MG63 (cell line): ENCODE measurements at places on chromosomes 7 and 10. TPM values are rescaled to one million over a fixed set of nuclear protein-coding genes. Genes with fewer than 3 reads are reported as not detected.
A peak's percentile ranks its signal among the peaks of the same experiment; 100 is the strongest.

GRCh38 chr10:23399701-23400144, 39.2 kb upstream of the OTUD1 start:
- no peak for DNase-seq

Gene AGBL3
- total RNA-seq = 0.40 TPM in 1 of 2 replicates, not detected in the other

Gene NKX2-3
- 0.46 TPM in 1 of 2 replicates, not detected in the other for total RNA-seq

DNA sequence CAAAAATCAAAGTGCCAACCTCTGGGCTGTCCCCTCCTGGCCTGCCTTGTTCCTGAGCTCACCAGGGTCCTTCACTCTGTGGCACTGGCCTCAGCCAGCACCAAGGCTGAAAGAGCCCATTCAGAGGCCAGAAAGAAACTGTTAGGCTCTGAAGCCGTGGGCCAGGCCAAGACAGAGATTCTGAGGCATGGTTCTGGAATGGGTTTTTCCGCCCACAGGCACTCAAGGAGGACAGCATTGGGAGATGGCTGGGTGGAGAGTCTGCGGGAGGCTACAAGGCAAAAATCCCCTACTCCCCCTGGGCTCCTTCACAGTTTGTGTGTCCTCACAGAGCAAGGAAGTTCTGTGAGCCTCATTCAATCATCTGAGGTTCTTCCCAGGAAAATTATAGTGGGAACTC, 31.7 kb downstream of the GRIFIN start:
- peak; percentile 53 for DNase-seq

- DNase-seq = no peak
Observed at GRCh38 chr10:50432211-50433009, 181.1 kb upstream of the ASAH2 start.

Gene PROSER2
- 2.1 and 3.5 TPM in 2 replicates for total RNA-seq

GRCh38 chr7:94908323-94909178, 1.2 kb downstream of the PPP1R9A start:
- peak; percentile 10 for DNase-seq

DNA sequence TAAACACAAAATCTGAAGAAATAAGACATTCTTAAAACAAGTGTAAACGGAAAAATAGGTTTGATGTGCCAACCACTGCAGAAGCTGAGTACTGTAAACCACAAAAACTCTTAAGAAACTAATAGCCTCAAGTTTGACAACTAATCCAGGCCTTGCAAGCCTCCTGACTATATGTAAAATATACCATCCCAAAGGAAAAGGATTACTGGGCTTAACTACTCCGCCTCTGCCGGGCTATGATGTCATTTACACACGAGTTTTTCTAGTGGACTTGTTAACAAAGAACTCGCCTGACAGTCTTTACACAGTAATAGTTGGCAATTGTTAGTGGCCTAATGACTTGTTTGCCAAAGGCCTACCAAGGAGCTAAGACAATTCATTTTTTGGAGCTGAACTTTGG, 2.1 kb downstream of the KIF5B start:
- DNase-seq = peak; percentile 40

GRCh38 chr10:23469596-23470237, 30.8 kb downstream of the OTUD1 start:
- DNase-seq = no peak

- DNase-seq = no peak
Observed at GRCh38 chr7:140085447-140085846, 22.7 kb upstream of the PARP12 start.

DNA sequence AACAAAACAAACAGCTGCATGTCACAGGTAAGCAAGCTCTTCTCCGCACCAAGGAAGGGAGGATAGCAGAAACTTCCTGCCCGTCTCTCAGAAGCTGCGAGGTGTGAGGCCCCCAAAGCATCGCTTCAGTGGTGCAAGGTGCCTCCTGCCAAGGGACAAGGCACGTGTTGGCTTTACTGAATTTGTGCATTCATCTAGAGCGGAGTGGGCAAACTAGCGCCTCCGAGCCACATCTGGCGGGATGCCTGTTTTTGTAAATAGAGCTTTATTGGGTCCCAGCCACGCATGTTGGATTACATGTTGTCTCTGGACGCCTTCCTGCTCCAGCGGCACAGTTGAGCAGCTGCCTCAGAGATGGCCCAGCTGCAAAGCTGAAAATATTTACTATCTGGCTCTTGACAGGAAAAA, 27.7 kb downstream of the PHYH start:
- no peak for DNase-seq

Gene ZNF680
- total RNA-seq = 5.5 and 15.7 TPM in 2 replicates

DNA sequence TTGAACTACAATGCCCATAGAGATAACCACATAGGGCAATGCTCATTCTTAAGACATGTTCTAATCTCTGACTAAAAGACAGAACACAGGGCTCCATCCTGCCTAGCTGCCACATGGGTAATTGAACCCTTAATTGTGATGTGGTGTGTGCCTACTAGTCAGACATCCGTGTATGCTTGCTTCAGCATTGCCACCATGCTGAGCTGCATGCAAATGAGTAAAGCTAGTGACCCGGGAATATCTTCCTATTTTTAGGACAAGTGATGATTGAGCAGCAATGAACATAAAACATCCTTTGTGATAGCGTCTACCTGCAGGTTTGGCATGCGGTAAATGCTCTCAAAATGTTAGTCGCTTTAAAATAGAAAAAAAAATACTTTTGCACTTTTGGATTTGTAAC, 115.8 kb downstream of the MAGI2 start:
- no peak for DNase-seq

DNA sequence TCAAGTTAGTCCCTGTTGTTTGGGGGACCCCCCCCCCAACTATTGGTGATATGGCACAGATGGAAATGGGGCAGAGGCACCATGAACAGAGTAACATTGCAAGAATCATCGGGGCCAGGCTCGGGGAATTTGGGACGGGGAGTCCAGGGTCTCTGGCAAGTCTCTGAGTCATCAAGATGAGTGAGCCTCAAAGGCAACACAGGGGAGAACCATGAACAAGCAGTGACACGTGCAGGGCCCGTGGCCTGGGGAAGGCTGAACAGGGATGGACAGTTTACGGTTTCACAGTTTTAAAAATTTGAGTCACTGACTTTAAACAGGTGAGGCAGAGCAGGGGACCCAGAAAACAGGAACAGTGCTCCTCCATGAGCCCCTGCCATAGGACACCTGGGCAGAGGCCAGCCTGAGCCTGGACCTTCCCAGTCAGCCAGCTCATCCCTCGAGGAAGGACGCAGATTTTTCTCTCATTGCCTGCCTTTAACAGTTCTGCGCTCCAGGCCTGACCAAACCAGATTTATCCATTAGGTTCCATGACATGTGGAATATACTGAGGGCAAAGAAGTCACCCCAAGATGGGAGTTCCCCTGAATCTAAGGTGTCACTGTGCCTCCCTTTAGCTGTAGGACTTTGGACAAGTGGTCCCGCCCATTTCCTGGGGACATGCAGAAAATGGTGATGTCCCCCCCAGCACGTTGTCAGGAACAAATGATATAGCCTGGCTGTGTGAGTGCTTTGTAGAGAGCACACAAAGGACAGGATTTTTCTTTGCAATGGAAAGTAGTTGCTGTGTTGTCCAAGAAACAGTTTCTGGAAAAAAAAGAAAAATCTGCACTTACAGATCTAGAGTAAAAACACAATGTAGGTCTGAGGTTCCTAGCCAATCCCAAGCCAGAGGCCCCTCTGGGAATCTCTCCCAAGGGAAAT, 23.8 kb downstream of the CHST15 start:
- no peak for DNase-seq

DNA sequence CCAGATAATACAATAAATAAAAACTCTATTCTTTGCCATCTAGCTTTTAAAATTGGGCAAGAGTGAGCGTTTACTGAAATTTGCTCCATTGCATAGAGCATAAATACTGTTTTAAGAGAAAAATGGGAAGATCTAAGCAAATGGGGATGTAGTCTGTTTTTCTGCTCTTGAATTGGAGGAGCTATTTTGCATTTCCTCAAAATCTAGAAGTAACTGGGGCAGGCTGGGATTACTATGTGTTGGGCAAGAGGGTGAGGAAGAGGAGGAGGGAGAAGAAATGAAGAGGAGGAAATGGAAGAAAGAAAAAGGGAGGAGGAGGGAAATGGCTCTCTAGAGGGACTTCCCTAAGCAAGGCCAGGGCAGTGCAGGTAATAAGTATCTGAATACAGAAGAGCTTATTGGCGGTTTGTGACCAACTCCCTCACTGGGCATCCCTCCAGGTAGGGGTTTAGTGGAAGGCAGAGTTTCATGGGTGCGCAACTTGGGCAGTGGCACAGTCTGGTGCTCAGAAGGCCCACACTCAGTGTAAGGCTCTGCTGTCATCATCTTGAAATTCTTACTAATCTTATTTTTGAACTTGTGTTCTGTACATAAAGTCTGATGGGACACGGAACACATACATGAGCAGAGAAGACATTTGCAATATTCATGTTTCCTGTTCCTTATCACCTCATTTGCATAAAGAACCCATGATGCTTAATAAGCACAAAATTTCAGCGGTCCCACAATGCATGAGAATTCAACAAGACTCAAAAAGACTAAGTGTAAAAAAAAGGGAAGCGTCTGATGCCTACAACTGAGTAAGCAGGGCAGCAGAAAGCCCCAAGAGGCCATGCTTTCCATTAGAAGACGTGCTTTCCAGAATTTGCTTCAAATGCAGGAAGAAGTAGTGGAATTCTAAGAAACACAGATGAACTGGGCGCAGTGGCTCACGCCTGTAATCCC, 116.9 kb downstream of the EVX1 start:
- DNase-seq = no peak

Gene ARHGAP12
- 18.0 and 34.1 TPM in 2 replicates for total RNA-seq

DNA sequence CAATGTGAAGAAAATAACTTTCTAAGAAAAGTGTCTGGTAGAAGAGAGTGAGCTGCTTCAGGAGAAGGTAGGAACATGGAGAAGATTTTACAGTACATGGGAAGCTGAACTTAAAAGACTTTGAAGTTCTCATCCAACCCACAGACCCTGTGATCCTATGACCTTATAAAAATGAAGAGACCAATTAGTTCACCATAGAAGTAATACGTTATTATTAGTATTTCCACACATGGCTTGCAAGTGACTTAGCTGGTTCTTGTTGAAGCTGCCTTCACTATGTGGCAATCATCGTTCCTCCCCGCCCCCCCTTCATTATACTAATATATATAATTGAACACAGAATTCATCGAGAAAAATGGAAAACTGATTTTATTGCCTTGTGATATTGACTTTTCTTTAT, 129.1 kb downstream of the SND1 start:
- no peak for DNase-seq

DNA sequence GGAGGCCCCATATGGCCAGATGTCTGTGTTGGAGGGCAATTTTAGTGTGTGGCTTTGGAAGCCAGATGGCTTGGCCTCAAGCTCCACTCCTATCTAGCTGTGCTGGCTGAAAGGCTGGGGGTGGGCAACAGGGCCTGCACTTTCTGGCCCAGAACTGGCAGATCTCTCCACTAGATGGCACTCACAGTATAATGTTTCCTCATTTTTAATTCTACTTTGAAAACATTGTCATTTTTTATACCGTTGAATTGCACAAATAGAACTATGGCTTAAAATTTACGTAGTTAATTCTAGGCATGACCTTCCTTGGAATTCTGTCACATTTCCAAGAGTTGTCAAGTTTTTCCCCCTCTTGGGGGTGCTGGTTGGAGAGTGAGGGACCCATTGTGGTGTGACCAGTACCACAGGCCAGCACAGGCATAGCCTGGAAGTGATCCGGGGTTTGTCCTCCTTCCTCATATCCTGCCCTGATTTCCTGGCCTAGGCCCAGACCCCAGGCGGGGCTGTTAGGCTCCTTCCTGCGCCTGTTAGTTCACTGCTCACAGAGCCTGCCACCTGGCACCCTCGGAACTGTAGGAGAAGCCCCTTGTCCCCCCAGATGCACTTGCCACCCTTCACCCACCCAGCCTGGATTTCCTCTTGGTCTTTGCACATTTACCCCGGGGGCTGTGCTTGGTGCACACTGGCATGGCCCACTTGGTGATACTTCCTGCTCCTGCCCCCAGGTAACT, 52.8 kb downstream of the ARHGAP22 start:
- DNase-seq = peak; percentile 48

- no peak for DNase-seq
Observed at GRCh38 chr7:713488-714230, 12.8 kb upstream of the DNAAF5 start.

Gene TMEM184A
- not detected in 2 replicates for total RNA-seq

- no peak for DNase-seq
Observed at GRCh38 chr10:97259119-97259518, 33.3 kb downstream of the ARHGAP19 start.

- DNase-seq = no peak
Observed at GRCh38 chr7:140242057-140243031, 65.6 kb upstream of the KDM7A start.

- no peak for DNase-seq
Observed at GRCh38 chr7:28338041-28338440, 74.3 kb upstream of the CREB5 start.

DNA sequence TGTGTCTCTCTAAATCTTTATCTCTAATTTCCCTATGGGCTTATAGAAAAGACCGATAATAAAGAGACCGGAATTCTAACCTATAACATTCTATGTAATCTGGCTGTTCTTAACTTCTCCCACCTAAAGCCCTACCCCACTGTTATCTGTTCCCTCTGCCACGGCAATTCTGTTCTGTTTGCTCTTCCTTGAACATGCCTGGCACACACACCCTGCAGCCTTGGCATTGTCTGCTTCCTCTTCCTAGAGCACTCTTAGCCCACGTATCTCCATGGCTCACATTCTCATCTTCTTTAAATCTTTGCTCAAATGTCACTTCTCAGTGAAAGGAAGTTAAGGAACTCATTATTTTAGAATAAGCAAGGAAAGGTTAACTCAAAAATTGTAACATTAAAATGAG, 309.2 kb downstream of the GPR158 start:
- DNase-seq = no peak

GRCh38 chr7:107474104-107474521, 4.3 kb downstream of the GPR22 start:
- no peak for DNase-seq

GRCh38 chr10:132319853-132320653, 11.9 kb upstream of the LRRC27 start:
- peak; percentile 88 for DNase-seq

- DNase-seq = no peak
Observed at GRCh38 chr10:70926226-70927000, 38.0 kb upstream of the PCBD1 start.

Gene OR2A12
- total RNA-seq = not detected in 2 replicates

DNA sequence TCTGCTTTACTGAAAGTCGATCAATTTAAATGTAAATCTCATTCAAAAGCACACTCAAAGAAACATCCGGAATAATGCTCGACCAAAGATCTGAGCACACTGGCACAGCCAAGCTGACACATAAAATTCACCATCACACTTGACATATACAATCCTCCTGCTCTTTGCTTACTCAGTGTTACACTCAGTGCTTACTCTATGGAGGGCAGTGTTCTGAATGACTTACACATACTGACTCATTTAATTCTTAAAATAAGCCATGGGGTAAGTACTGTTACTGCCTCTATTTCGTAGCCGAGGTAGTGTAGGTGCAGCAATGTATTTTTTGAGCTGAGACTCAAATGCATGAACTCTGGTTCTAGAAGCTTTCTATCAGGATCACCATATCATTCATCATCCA, 421.5 kb upstream of the LRRN3 start:
- DNase-seq = no peak

Gene GARIN1A
- total RNA-seq = 0.02 and 0.46 TPM in 2 replicates

GRCh38 chr10:13103554-13103953, 3.6 kb downstream of the OPTN start:
- DNase-seq = no peak
